ENCODE measurements at places on chromosomes 7 and 10. TPM values are rescaled to one million over a fixed set of nuclear protein-coding genes. Genes with fewer than 3 reads are reported as not detected.
A peak's percentile ranks its signal among the peaks of the same experiment; 100 is the strongest.

The KCP gene
- polyA plus RNA-seq: 0.33 TPM

The ZNF107 gene
- polyA plus RNA-seq: 30.1 TPM

The NRP1 gene
- not detected for polyA plus RNA-seq

GRCh38 chr7:156823435-156823834 lies 69.5 kb downstream of the LMBR1 start:
- H3K27me3 ChIP-seq: no peaks in the 10 kb centered on the region
- H3K4me3 ChIP-seq: no peak overlapping the region
- no peak overlapping the region for H3K27ac ChIP-seq

- H3K27ac ChIP-seq: no peak overlapping the region
- H3K4me1 ChIP-seq: no peaks in the 10 kb centered on the region
- no peaks in the 10 kb centered on the region for H3K27me3 ChIP-seq
- H3K4me3 ChIP-seq: no peak overlapping the region
- H3K36me3 ChIP-seq: no peaks in the 10 kb centered on the region
These were observed 75.1 kb upstream of the PLPP4 start for GRCh38 chr10:120381931-120382330.

GRCh38 chr10:35613597-35614226 lies 8.6 kb downstream of the GJD4 start:
- H3K4me3 ChIP-seq: no peak overlapping the region
- no peak for DNase-seq
- no peaks in the 10 kb centered on the region for H3K36me3 ChIP-seq
- H3K27me3 ChIP-seq: peaks cover 54% of the 10 kb centered on the region
- peaks cover 3% of the 10 kb centered on the region for H3K4me1 ChIP-seq
- no peak overlapping the region for H3K27ac ChIP-seq

GRCh38 chr7:8125680-8126444 lies 136.1 kb downstream of the ICA1 start:
- peak overlapping the region; percentile 93 for H3K27ac ChIP-seq
- H3K4me1 ChIP-seq: peaks cover 20% of the 10 kb centered on the region
- no peaks in the 10 kb centered on the region for H3K27me3 ChIP-seq
- peak; percentile 39 for DNase-seq

- no peaks in the 10 kb centered on the region for H3K27me3 ChIP-seq
- peaks cover 24% of the 10 kb centered on the region for H3K36me3 ChIP-seq
- no peak for DNase-seq
- no peak overlapping the region for H3K4me3 ChIP-seq
These were observed 64.7 kb downstream of the GSDME start for GRCh38 chr7:24692592-24692991.

DNA sequence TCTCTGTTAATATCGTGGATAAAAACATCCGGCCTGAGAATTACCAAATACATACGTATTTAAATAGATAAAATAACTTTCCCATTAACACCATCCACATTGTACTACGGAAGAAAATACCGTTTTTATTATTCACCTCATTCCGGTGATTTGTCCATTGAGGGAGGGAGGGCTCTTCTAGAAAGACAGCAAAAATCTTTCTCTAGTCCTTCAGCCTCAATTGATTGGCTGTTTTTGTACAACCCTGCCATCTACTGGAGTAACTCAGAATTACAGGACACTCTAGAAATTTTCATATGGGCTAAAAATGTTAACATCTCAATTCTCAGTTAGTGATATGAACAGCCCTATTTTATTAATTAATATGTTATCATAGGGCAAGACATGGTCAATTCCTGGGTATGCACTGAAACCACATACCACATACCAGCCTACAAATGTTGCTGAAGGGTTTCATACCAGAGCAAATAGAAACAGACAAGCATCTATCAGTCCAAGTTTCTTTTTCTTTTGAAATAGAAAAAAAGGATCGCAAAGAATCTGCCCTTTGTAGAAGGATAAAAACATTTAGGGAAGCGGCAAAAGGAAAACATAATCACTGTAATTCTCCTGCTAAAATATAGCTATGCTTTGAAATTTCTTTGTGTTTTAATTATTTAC lies 55.8 kb upstream of the CDCA7L start:
- H3K27me3 ChIP-seq: no peaks in the 10 kb centered on the region
- peak overlapping the region; percentile 43 for H3K27ac ChIP-seq
- H3K4me1 ChIP-seq: peaks cover 7% of the 10 kb centered on the region
- peak; percentile 67 for DNase-seq
- H3K36me3 ChIP-seq: no peaks in the 10 kb centered on the region

DNA sequence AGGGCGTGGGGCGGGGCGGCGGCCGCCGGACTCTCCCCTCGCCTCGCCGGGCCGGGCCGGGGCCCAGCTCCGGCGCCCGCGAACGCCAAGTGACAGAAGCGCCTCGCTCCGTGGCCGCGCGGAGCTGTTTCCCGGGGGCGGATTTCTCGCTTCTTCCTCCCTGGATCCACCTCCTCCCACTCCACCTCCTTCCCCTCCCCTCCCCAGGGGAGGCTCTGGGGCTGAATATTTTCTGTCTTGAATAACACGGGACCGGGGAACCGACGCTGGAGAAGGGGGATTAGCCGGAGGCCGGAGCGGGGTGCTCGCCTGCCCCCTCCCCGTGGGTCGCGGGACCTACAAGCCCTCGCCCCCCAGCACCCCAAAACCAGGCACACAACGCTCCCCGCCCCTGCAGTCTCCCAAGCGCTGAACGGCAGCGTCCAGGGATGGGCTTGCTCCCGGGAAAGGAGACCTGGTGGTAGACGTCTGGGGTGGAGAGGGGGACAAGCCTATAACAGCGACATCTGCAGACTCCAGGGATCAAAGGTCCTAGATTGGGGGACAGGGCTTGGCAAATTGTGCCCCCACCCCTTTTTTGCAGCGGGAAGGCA lies at the start of gene ARHGAP21:
TSS of gene ARHGAP21 (minus strand) at position 100 of the 593 bp plus-strand sequence. CDS start 1,988 bp downstream, outside the sequence.
- peaks cover 26% of the 10 kb centered on the region for H3K4me1 ChIP-seq
- H3K27ac ChIP-seq: peak within 1 kb of the TSS; percentile 98

GRCh38 chr10:49599546-49599945 lies 10.6 kb upstream of the SLC18A3 start:
- DNase-seq: no peak
- no peak overlapping the region for H3K27ac ChIP-seq
- no peaks in the 10 kb centered on the region for H3K36me3 ChIP-seq
- H3K4me3 ChIP-seq: no peak overlapping the region
- peaks cover 31% of the 10 kb centered on the region for H3K27me3 ChIP-seq

DNA sequence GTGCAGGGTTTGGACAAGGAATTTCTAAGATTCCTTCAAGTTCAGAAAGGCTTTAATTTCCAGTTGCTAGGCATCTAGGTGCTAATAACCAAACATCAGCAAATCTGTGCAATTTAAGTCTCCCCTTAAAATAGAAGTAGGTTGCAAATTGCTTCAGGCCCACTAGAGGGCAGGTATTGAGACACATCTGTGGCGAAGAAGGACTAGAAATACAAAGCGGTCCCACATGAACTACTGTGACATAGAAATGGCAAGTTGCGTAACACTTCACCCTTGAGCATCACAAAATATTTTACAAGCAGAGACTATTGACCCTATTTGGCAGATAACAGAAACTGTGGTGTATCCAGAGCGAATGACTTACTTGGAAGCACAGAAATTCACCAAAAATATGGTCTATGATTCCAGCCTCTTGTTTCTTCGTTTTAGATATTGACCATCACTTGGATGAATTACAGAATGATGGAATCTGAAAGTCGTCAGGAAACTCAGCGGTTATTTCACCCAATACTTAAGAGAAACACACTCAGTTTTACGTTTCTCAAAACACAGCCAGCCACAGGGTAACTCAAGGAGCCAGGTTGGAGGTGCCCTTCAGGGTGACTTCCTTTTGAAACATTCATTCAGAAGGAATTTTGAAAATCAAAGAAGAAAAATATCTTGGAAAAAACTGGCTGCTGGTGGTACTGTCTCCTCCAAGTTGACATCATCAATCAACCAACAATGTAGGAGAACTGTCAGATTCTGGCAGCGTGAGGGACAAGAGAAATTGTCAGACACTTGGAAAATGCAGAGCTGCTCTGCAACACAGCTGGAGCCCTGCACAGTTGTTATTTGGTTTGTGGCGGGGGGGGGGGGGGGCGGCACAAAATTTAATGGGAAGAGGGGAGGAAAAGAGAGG lies 256.3 kb upstream of the MINDY3 start:
- DNase-seq: no peak
- no peaks in the 10 kb centered on the region for H3K4me1 ChIP-seq
- no peak overlapping the region for H3K4me3 ChIP-seq
- H3K36me3 ChIP-seq: no peaks in the 10 kb centered on the region
- no peaks in the 10 kb centered on the region for H3K27me3 ChIP-seq
- no peak overlapping the region for H3K27ac ChIP-seq

DNA sequence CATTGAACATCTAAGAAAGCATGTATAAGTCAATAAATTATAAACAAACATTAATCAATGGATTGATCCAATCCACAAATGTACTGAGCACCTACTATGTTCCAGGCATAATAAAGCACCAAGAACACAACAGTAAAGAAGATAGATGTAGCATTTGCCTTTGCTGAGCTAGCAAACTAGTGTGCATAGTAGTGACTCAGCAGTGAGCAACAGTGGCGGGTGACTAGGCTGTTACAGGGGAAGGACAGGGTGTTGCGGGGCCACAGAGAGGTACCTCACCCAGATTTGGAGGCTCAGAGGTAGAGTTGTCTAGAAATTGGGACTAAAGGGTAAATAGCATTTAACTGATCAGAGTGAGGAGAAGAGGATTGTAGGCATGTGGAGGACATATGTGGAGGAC lies 83.6 kb downstream of the NXPH1 start:
- peaks cover 5% of the 10 kb centered on the region for H3K27me3 ChIP-seq
- no peaks in the 10 kb centered on the region for H3K36me3 ChIP-seq
- H3K4me1 ChIP-seq: no peaks in the 10 kb centered on the region
- no peak overlapping the region for H3K4me3 ChIP-seq

DNA sequence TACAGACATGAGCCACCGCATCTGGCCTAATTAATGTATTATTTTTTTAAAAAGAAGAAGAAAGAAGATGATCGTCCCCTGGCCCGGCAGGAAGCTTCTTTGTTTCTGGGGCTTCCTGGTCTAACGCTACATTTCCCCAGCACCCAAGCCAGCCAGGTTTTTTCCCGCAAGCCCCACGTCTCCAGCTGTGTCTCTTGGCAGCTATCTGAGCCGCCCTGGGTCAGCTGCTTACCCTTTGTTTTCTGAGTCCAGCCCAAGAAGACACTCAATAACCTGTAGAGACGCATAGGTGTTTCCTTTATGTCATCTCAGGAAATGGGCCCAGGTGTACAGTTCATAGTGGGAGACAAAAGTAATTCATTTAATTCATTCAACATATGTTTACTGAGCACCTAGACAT lies 110.2 kb downstream of the MTPAP start:
- H3K4me3 ChIP-seq: no peak overlapping the region
- DNase-seq: no peak
- peaks cover 7% of the 10 kb centered on the region for H3K36me3 ChIP-seq
- peaks cover 9% of the 10 kb centered on the region for H3K27me3 ChIP-seq
- no peaks in the 10 kb centered on the region for H3K4me1 ChIP-seq
- no peak overlapping the region for H3K27ac ChIP-seq

- no peaks in the 10 kb centered on the region for H3K4me1 ChIP-seq
- H3K4me3 ChIP-seq: no peak overlapping the region
- H3K27ac ChIP-seq: no peak overlapping the region
- DNase-seq: no peak
- H3K36me3 ChIP-seq: no peaks in the 10 kb centered on the region
These were observed 32.9 kb upstream of the JCAD start for GRCh38 chr10:30092151-30092790.

DNA sequence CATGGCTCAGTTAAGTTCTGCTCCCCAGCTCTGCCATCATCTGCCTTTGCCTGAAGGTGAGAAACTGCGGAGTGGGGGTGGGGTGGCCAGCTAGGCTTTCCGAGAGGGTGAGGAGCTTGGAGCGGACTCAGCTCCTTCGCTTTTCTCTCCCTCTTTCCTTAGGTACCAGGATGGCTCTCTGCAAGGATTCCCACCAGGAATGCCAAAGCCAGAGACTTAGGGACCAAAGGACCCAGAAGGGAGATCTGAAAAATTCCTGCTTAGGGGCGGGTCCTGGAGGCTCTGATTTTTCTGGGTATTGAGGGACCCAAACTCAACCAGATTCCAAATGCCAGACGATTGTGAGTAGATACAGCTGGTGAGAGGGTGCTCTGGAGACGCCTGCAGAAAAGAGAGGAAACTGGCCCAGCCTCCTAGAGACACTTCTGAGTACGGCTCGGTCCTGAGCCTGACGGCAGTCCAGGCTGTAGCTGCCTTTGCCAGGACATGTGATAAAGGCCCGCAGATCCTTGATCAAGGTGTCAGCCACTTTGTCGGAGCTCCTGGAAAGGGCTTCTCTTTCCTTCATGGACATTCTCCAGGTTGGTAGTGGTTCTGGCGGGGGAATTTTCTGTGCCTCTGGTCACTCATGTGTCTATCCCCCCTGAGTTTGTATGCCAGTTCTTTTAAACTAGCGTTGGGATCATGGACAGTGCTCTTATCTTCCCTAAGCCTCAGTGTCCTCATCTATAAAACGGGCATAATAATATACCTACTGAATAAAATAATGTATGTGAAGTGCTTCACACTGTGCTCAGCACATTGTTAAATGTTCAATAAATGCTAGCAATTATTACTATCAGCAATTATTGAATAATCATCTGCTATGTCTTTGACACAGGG lies 42.5 kb upstream of the BTRC start:
- H3K27ac ChIP-seq: no peak overlapping the region
- H3K27me3 ChIP-seq: peaks cover 89% of the 10 kb centered on the region
- no peak overlapping the region for H3K4me3 ChIP-seq
- peaks cover 8% of the 10 kb centered on the region for H3K4me1 ChIP-seq
- DNase-seq: no peak
- H3K36me3 ChIP-seq: peaks cover 4% of the 10 kb centered on the region

- no peak for DNase-seq
- H3K36me3 ChIP-seq: no peaks in the 10 kb centered on the region
These were observed 692.7 kb downstream of the MAGI2 start for GRCh38 chr7:78760620-78761355.

DNA sequence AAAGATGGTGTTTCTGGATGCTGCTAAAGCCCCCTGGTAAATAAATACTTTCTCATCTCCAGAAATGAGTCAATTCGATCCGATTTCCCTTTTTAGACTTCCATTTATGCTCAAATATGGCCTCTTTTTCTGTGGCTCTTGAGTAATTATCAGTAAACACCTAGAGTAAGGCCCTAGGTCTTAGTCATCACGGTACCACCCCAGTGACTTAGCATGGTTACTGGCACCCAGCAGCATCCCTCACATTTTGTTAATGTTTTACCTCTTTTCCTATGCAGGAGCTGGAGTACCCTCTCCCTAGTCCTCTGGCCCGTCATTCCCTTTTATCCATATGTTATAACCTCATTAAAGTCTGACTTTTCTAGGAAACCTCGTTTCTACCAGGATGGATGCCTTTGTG lies 19.5 kb downstream of the CHN2 start:
- H3K27me3 ChIP-seq: peaks cover 5% of the 10 kb centered on the region
- no peaks in the 10 kb centered on the region for H3K4me1 ChIP-seq
- no peak for DNase-seq
- H3K36me3 ChIP-seq: no peaks in the 10 kb centered on the region
- H3K4me3 ChIP-seq: no peak overlapping the region
- H3K27ac ChIP-seq: no peak overlapping the region

GRCh38 chr7:101185258-101185839 lies 5.3 kb upstream of the NAT16 start:
- no peak for DNase-seq
- H3K36me3 ChIP-seq: peaks cover 5% of the 10 kb centered on the region
- H3K4me3 ChIP-seq: no peak overlapping the region
- H3K27ac ChIP-seq: no peak overlapping the region

All from naive B cell (primary cell).